NCI-H345 (cell line): ENCODE measurements at places on chromosomes 4 and X.

DNA sequence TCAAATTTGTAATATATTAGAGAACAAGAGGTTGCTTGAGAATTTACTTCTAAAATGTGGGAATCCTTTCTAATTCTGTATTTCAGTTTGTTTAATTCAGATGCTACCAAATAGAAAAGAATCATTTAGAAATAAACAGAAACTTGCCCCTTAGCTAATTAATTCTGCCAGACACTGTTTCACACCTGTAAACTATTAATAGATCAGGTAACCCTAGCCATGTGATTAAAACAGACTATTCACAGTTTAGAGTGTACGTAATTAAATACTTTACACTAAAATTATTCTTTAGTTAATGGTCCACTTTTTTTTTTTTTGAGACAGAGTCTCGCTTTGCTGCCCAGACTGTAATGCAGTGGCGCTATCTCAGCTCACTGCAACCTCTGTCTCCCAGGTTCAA, 124.0 kb downstream of the PTPN13 start:
- no peak for DNase-seq

DNA sequence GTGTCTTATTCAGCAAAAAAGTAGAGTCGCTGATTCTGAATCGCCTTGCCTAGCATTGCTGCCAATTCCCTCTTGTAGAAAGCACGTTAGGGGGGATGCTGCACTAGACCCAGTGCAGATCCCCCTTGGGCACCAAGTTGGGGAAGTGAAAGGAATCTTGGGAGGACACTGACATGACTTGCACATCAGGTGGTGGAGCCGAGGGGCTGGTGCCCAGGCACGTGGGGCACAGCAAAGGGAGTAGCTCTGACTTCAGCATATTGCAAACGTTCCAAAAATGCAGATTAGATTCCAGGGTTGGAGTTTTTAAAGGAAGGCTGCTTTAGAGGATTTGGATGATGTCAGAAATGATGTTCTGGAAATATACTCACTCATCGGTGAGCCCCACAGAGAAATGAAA, 47.4 kb upstream of the GPM6B start:
- no peak for DNase-seq

GRCh38 chrX:22395372-22395771, 122.7 kb downstream of the CBLL2 start:
- no peak for DNase-seq

GRCh38 chr4:48121180-48121579, 12.9 kb downstream of the TXK start:
- no peak for DNase-seq

- DNase-seq: no peak
Measured at GRCh38 chr4:109721033-109721432, 8.8 kb downstream of the PLA2G12A start.
